ENCODE measurements at places on chromosomes 5 and 9. TPM values are rescaled to one million over a fixed set of nuclear protein-coding genes. Genes with fewer than 3 reads are reported as not detected.

DNA sequence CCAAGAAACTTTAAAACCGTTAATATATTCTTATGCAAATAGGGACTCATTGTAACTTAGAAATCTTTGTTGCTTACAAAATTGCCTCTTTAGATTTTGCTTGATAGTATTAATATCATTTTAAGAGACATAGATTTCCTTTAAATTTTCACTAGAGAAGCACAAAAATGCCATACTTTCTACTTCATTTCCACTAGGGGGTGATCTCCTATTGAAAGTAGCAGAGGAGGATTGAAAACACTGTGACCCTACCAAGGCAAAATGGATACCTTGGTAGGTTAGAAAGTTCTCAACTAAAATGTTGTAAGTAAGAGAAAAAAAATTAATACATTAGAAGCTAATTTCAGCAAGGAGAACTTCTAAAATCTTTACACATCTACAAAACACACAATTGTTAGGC, 204.9 kb downstream of the CHSY3 start:
- peak; percentile 12 for DNase-seq

- no peak for DNase-seq
Observed at GRCh38 chr5:63164838-63165535, 586.4 kb downstream of the LRRC70 start.

- no peak for DNase-seq
Observed at GRCh38 chr5:138640646-138641254, 65.5 kb upstream of the HSPA9 start.

DNA sequence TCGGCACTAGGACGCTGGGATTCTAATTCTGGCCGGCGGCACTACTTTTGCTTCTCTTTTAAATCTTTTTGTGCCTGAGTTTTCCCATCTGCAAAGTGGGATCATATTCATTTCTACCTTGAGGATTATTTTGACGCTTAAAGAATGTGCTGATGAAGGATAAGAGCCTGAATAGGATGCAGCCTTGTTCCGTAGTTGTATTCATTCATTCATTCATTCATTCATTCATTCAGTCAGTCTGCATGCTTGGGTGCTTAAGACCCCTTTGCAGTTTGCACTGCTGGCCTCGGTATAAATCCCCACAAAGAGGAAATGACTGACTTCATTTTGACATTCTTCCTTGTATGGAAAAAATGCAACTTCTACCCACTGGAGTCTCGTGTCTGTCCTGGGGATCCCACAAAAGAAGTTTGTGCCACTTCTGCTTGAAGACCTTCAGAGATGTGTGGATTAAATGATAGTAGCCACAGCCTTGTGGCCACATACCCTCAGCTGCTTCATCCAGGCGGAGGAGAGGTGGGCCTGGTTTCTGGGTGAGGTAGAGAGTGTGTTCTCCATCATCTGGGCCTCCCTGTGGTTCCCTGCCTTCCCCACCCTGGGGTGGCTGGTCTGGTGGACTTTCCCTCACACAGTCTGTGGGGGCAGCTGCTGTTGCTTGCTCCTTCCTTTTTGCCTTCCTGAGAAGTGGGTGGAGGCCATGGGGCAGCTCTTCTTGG, 62.6 kb downstream of the PPARGC1B start:
- no peak for DNase-seq

- DNase-seq = no peak
Observed at GRCh38 chr9:124980431-124980830, 39.5 kb upstream of the GOLGA1 start.

DNA sequence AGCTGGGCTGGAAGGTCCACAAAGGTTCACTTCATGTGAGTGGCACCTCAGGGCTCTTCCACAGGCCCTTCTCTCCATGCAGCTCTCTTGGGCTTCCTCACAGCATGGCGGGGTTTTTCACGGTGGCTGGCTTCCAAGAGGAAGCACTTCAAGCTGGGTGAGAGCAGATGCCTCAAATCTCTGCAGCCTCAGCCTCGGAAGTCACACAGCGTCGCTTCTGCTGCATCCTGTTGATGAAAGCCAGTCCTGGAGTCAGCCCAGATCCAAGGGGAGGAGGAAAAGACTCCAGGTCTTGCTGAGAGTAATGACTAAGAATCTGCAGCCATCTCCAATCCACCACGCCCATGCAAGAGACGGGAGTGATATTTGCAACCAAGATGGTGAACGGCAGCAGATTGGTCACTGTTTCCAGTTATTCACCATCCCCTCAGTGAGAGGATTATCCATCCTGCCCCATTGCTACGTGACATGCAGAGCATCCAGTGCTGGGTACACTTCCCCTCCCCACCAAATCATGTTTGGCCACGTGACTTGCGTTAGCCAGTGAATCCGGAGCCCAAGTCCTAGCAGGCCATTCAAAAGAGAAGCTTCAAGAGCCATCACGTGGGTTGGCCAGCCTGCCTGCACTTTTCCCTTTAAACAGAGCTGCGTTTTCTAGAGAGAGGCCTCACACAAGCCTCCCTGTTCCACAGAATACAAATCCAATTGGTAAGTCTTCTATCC, 173.9 kb downstream of the C9orf50 start:
- DNase-seq = no peak

- no peak for DNase-seq
Observed at GRCh38 chr5:166031926-166032325, 2259.5 kb upstream of the WWC1 start.

- no peak for DNase-seq
Observed at GRCh38 chr5:55925181-55925580, 69.6 kb downstream of the IL6ST start.

GRCh38 chr9:136275655-136276429, 28.1 kb downstream of the CCDC187 start:
- DNase-seq = no peak

- DNase-seq = peak; percentile 21
Observed at GRCh38 chr5:82097-82496, 9.9 kb upstream of the PLEKHG4B start.

DNA sequence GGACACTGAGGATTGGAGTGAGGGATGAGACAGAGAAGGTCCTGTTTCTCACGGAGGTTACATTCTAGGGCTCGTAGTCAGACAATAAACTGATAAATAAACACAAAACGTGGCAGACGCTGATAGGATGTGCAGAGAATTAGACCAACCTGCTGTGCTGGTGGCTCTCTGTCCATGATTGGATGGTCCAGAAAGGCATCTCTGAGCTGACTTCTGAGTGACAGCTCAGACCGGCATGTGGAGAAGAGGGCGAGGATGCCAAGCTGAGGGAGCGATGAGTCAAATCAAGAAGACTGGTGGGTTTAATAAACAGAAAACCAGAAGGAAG, 132.3 kb upstream of the TAF11L2 start:
- no peak for DNase-seq

DNA sequence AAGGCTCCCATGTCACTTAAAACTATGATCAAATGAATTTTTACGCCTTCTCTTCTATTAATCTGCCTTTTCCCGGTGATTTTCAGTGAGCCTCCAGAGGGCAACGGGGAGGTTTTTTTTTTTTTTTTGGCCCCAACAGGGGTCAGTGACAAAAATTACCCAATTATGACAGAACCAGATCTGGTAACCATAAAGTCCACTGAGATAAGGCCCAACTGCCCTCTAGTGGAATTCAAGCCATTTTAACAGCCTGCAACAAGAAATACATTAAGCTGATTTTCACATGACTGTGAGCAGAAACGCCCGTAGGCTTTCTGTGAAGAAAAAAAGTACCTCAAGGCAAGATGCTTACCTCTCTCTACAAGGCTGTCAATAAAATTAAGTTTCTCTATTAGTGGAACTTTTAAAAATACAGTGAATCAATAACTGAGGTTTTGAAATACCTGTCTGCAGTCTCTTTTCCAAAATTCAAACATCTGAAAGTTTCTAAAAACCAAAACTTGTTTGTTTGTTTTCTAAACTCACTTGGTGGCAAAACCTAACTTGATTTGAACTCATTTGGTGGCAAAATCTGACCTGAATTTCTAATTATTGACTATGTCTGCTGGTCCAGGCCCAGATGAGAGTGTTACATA, 49.7 kb upstream of the FST start:
- no peak for DNase-seq

DNA sequence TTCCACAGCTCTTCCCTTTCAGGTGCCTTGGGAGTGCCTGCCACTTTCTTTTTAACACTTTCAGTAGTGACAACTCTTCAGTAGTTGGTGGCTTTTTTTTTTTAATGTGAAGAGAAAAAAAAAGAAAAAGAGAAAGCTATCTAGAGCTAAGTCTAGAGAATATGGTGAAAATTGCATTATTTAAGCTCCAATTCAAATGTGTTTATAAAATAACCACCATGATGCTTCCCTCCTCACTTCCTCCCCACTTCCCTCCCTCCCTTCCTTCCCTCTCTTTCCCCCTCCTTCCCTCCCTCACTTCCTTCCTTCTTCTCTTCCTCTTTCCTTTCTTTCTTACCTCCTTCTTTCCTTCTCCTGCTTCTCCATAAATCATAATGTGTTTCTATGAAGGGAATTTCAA, 456.7 kb upstream of the ACTBL2 start:
- no peak for DNase-seq

DNA sequence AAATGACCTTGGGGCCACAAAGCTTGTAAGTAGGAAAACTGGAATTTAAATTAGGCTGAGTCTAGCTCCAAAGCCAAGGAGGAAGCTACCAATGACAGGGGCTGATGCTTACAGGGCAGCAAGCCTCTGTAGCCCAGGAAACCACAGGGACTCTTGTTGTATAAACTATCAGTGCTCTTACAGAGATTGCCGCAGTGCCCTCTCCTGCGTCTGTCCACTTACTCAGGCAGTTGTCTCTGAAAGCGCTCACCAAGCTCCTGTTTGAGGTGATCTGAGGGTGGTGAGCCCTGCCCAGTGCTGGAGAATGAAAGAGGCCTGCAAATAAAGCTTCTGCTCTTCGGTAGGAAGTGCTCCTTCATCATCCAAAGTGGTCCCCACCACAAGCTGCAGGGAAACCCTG, 498.8 kb downstream of the ARHGEF28 start:
- DNase-seq = no peak

DNA sequence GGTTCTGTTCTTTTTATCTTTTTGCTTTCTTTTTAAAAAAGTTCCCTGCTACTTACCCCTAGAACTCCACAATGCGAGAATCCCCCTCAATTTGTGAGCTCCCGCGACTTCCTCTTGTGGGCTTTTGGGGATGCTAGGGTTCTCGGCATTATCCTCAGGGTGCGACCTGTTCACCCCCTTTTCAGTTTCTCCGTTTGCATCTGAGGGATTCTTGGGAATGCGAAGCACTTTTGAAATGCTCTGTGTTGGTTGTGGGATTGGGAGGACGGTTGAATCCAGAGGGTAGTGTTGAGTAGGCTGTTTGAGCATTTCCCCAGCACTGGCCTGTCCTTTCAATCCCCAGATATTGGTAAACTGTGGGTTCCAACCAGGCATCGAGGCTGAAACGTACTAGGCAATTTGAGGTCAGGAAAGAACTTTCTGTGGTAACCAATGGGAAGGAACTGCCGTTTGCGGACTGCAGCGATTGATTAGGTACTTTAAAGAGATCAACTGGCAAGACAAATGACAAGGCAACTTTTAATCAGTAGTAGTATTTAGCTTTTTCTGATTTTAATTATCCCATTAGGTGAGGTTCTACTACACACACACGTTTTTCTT, 415 bp downstream of the XRCC4 start:
- no peak for DNase-seq

GRCh38 chr9:95506678-95507463, 9.9 kb downstream of the PTCH1 start:
- peak; percentile 93 for DNase-seq

DNA sequence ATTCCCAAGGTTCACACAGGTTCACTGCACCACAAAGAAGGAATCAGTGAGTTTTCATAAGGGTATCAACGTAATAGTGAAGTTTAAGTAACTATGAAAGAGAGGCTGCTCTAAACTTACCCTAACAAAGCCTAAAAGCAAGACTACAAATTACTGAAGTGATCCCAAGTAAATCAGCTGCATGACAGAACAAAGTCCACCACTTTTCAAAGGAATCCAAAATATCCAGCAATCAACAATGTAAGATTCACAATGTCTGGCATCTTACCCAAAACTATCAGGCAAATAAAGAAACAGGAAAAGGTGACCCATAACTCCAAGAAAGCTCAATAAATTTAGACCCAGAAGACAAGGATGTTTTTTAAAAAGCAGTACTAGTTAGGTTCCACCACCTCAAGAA, 70.1 kb downstream of the GNAQ start:
- DNase-seq = no peak

DNA sequence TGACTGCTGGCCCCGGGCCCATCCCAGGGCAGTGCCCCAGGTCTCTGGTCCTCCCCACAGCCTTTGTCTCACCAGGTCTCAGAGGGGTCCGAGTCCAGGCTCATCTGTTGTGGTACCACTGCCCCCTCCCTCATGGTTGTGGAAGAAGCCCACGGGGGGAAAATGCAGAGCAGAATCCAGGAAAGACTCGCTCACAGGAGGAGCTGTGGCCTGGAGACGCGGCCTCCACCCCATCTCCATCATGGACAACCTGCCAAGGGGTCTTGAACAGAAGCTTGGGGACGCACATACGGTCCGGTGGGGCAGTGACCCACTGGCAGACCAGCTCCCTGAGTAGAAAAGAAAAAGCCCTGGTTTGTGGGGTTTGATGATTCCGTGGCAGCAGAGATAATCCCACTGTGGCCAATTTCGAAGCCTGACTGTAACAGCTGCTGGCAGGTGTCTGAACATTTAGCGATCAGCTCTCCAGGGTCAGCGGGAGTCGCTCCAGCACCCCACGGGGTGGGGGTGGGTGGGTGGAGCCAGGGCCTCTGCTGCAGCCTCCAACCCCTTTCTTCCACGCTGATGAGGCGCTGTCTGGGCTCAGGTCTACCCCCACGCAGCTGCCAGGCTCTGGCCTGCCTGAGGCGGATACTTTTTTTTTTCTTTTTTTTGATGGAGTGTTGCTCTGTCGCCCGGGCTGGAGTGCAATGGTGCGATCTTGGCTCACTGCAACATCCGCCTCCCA, 1.9 kb upstream of the GRIN1 start:
- no peak for DNase-seq

DNA sequence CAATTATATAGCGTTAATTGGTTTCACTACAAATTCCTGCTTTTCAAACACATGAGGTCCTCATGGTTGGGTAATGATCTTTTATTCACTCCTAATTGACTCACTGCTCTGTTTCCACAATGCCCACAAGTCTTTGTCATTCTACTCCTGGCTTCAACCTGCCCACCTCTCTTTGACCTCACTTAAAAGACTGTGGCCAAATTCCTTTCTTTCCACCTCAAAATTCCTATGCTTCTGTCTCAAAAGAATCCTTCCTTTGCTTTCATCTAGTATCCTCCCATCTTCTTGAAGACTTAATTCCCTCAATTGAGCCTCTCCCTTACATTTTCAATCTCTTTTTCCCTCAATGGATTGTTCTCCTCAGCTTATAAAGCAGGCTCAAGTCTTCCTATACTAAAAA, 4.9 kb downstream of the APBA1 start:
- no peak for DNase-seq

- DNase-seq = no peak
Observed at GRCh38 chr9:130992682-130993032, 16.3 kb upstream of the LAMC3 start.

IL5 gene
- not detected for polyA plus RNA-seq

NDUFB6 gene
- polyA plus RNA-seq = 59.0 TPM

ZCCHC9 gene
- 24.4 TPM for polyA plus RNA-seq

TAF11L2 gene
- polyA plus RNA-seq = not detected

PFN3 gene
- polyA plus RNA-seq = not detected

HTR1A gene
- polyA plus RNA-seq = not detected

LCN1 gene
- polyA plus RNA-seq = not detected

KDM4C gene
- polyA plus RNA-seq = 13.3 TPM

ROR2 gene
- polyA plus RNA-seq = 2.7 TPM

FREM1 gene
- 48.1 TPM for polyA plus RNA-seq

FBP2 gene
- polyA plus RNA-seq = 59.0 TPM

SLC27A6 gene
- 1.0 TPM for polyA plus RNA-seq

NUTM2F gene
- polyA plus RNA-seq = not detected

TTF1 gene
- 11.1 TPM for polyA plus RNA-seq

All from muscle of back (tissue), 13 donors.